ENCODE measurements at places on chromosomes 1 and 21.
A peak's percentile ranks its signal among the peaks of the same experiment; 100 is the strongest.

DNA sequence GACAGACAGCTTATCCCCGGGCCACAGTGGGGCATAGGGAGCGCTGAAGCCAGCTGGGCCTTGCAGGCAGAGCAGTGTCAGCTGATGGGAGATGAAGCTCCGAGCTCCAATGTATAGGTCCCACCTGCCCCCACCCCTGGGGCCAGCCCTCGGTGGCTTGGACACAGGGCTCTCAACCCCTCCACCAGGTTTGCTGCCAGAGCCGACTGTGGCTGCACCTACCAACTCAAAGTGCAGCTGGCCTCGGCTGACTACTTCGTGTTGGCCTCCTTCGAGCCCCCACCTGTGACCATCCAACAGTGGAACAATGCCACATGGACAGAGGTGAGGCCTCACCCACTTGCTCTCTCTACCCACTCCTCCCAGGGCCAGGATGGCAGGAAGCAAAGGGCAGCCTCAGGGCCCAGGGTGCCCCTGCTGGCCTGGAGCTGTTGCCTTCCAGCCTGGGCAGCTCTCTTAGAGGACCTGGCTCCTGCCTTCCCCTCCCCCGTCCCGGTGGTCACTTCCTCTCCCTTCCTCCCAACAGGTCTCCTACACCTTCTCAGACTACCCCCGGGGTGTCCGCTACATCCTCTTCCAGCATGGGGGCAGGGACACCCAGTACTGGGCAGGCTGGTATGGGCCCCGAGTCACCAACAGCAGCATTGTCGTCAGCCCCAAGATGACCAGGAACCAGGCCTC is 7.7 kb downstream of the MAD2L2 start:
- no peak for DNase-seq

DNA sequence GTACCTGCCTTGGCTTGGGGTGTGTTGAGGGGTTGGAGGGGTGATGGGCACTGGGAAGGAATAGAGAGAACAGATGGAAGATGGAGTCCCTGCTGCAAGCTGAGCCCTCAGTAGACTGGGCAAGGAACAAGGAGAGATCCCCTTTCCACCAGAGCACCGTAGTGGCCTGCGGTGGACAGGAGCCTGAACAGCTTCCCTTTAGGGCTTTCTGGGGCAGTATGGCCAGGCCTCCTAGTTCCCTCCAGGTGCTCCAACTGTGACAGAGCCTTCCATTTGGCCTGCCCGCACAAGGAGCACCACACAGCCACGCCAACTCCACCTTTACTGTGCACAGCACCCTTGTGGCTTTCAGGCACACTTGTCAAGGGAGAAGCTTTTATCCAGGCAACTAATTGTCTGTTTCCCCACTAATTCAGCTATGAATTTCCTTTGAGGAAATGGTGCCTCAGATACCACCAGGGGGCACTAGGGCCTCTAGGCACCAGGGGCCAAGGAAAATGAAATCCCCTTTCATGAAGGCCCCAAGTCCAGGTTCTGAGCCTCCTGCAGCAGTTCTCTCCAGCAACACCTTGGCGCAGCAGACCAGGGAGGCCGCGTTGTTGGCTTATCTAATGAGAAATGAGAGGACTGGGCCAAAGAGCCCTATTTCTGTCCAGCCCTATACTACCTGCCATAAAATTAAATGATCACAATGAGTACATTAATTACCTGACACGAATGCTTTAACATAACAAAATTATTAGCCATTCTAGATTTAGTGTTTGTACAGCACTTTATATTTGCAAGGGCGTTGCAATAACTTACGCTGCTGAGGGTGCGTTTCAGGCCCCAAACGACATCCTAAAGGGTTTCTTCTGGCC is 23.1 kb upstream of the ERI3 start:
- DNase-seq, result peak; percentile 65

GRCh38 chr1:31792116-31792515 is 23.7 kb downstream of the SPOCD1 start:
- no peak for DNase-seq

GRCh38 chr1:39063775-39064174 is 37.6 kb downstream of the NDUFS5 start:
- no peak for DNase-seq

GRCh38 chr1:212928323-212929291 is 21.7 kb upstream of the VASH2 start:
- DNase-seq, result no peak

DNA sequence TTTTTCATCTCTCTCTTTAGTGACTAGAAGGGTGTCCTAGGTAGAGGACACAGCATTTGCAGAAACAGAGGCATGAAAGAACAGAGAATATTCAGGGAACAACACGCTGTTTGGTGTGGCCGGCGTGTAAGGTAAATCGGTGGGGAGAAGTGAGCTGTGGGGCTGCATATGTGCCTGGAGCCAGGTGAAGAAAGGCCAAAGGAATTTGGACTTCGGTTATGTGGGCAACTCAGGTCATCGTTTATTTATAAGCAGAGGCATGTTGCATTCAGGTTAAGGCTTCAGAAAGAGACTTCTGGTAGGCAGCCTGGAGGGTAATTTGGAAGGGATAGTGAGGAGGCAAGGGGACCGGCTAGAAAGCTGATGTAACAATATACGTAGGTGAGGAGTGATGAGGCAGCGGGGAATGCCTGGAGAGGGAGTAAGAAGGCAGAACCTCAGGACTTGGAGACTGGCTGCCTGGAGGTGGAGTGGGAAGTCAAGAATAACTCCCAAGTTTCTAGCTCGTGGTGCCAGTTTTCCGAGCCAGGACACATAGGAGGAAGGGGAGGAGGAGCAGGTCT is 64.1 kb upstream of the ACOT11 start:
- no peak for DNase-seq

DNA sequence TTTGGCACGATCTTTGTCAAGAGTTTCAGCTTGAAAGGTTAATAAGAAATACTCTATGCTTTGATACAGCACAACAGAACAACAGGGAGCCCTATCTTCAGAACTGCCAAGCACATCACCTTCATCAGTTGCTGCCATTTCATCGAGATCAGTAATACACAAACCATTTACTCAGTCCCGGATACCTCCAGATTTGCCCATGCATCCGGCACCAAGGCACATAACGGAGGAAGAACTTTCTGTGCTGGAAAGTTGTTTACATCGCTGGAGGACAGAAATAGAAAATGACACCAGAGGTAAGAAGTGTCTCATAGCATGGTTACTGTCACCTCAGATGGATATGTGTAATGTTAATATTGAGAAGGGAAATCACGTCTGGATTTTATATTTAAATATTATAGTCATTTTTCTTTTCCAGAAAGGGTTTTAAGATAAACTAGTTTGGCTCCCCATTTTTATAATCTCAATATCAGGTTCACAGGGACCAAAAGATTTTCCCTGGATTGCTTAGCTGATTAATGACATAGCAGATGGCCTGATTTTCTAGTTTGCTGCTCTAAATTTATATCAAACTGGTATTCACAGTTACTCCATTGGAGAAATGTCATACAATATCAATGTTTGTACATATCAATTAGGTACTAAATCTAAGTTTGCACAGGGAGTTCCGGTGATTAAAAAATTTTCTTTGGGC is 97.3 kb downstream of the USP25 start:
- DNase-seq, result no peak

DNA sequence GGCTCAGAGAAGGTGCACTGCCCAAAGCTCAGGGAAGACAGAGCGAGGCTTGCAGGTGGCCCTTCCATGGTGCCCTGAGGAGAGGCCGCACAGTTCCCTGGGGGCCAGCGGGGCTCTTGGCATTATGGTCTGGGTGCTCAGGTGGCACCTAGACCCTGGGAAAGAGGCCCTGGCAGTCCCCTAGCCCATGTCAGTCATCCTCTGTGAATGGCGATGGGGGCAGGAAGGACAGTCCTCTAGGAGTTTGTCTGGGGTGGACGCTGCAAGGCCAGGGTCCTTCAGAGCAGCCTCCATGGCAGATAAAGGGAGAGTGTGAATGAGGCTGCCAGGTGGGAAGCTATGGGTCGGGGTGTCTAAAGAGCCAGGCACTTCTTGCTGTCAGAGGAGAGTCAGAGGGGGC is 345.9 kb upstream of the VAMP3 start:
- DNase-seq, result no peak

DNA sequence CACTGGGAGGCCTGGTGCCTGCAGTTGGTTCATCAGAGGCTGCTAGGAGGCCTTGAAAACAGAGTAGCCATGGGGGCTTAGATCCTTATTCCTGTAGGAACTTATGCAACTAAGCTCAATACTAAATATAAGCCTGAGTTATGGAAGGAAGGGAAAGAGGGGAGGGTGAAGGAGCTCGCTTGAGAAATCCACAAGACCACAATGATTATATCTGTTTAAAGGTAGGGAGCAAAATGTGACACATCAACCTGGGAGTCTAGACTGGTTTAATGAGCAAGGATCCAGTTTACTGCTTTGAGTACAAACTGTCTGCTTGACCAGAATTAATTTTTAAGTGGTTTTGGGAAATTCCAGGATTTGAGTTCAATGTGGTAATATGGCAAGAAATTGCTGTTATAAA is 20.4 kb upstream of the ANGPTL7 start:
- DNase-seq, result no peak

- no peak for DNase-seq
Measured at GRCh38 chr1:29805122-29805895, 569.0 kb downstream of the PTPRU start.

DNA sequence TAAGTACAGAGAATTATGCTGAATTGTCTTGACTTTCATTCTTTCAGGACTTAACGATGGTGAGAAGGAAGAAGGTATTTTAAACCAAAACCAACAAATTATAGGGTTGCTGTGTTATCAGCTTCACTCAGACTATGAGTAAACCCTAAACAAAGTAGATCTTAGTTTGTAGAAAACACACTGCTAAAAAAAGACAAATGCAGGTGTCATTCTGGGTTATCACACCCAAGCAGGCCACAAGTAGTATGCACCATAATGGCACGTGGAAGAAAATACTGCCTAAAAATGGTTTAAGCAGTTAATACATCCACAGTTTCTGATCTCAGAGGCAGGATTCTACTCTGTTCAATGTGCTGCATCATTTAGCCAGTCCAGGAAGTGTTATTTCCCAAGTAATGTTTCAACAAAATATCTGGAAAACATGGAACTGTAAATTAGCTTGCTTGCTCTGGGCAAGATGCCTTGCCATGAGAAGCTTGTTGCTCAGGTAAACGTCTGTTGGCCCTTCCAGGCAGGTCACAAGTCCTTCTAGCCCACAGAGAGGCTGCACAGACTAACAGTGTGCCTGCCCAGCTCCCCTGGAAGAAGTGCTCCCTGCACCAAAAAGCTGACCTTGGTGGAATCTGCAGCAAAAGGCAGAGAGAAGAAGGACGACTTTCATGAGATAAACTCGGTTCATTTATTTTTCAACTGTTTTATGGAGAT is 4.1 kb downstream of the DIPK1A start:
- DNase-seq, result no peak

Data from stimulated activated effector memory CD8-positive, alpha-beta T cell treated with anti-CD3 and anti-CD28 coated beads, Interleukin-12 subunit alpha, Interleukin-12 subunit beta, amount 100 ng/mL, for 72 hours (primary cell).